ENCODE measurements at places on chromosomes 13 and 19. TPM values are rescaled to one million over a fixed set of nuclear protein-coding genes. Genes with fewer than 3 reads are reported as not detected.

PPAN gene
- 21.0 TPM for total RNA-seq

SIGLEC12 gene
- total RNA-seq = not detected

ZNF433 gene
- total RNA-seq = 1.6 TPM

GPC6 gene
- total RNA-seq = 0.16 TPM

ZNF699 gene
- total RNA-seq = 4.4 TPM
